Activated naive CD8-positive, alpha-beta T cell treated with anti-CD3 and anti-CD28 coated beads for 36 hours (primary cell): ENCODE measurements at places on chromosomes 7 and 10. TPM values are rescaled to one million over a fixed set of nuclear protein-coding genes. Genes with fewer than 3 reads are reported as not detected.

Gene MOGAT3
- not detected for total RNA-seq

Gene PALD1
- 3.1 TPM for total RNA-seq

Gene SFRP5
- 0.22 TPM for total RNA-seq

Gene BHLHA15
- 0.76 TPM for total RNA-seq

Gene ZFAND2A
- 22.0 TPM for total RNA-seq

Gene RFC2
- 111 TPM for total RNA-seq

Gene CPED1
- not detected for total RNA-seq

Gene MYPN
- total RNA-seq: not detected

Gene MINDY4
- total RNA-seq: 2.0 TPM

Gene UCN3
- total RNA-seq: not detected

GRCh38 chr10:121070275-121071070 lies 219.3 kb downstream of the WDR11 start:
- no peak for DNase-seq

DNA sequence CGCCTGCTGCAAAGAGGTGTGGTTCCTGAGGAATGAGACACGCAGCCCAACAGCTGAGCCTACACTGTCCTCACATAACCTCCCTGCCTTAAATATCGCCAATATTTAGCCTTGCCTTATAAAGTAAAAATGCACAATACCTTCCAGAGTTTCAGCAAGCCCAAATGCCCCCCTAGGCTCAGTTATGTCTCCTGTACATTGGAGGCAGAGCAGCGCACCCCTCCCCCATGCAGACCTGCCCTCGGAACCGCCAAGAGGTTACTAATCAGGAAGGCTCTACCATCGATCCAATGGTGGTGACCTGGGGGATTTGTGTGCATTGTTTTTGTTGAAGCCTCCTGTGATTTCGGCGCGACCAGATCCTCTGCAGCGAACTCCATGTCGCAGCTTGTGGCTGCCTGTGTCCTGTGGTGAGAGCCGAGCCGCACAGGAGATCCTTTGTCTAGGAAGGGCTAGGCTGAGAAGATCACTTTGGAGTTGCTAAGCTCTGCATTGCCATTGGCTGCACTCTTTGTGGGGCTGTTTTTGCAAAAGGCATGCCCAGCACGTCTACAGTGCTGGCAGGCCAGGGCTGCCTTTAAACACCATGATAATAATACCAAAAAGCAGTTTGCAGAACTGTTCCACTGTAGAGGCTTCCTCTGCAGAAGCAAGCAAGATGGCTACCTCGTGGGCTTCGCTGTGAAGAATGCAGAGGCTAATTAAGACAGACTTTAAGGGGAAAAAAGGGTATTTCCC lies 40.1 kb downstream of the TET1 start:
- peak; percentile 54 for DNase-seq

- no peak for DNase-seq
Measured at GRCh38 chr7:74379938-74380337, 73.8 kb upstream of the GTF2IRD1 start.

DNA sequence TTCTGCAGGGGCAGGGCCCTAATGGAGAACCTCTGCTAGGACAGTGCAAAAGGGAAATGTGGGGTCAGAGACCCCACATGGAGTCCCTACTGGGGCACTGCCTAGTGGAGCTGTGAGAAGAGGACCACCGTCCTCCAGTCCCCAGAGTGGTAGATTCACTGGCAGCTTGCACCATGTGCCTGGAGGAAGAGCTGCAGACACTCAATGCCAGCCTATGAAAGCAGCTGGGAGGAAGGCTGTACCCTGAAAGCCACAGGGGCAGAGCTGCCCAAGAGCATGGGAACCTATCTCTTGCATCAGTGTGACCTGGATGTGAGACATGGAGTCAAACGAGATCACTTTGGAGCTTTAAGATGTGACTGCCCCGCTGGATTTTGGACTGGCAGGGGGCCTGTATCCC lies 20.3 kb upstream of the GNAT3 start:
- DNase-seq: no peak

DNA sequence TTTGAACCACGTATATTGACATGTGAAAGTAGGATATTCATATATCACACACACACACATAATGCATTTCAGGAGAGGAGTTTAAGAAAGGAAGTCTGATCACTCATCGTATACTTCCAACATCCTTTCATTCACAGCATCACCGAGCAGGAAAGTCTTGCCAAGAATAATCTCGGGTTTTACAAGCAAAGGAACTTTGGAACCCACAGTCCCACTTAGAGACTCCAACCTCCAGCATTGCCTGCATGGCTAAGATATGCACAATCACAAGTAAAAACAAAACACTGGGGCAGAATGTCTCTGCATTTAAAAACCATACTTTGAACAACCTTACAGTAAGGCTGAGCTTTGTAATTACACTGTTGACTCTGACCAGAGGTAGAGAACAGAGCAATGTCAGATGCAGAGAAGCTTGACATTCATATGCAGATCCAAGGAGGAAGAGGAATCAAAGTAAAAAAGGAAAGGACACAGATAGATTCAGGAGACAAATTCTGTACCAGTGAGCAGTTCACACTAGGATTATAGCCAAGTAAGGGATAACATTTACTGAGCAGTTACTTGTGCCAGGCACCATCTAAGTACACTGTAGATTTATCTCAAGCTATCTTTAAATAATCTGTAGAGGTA lies 14.8 kb downstream of the THSD7A start:
- no peak for DNase-seq

GRCh38 chr7:11743548-11743947 lies 88.5 kb downstream of the THSD7A start:
- DNase-seq: no peak

- DNase-seq: no peak
Measured at GRCh38 chr10:129764901-129765663, 199.0 kb downstream of the EBF3 start.

DNA sequence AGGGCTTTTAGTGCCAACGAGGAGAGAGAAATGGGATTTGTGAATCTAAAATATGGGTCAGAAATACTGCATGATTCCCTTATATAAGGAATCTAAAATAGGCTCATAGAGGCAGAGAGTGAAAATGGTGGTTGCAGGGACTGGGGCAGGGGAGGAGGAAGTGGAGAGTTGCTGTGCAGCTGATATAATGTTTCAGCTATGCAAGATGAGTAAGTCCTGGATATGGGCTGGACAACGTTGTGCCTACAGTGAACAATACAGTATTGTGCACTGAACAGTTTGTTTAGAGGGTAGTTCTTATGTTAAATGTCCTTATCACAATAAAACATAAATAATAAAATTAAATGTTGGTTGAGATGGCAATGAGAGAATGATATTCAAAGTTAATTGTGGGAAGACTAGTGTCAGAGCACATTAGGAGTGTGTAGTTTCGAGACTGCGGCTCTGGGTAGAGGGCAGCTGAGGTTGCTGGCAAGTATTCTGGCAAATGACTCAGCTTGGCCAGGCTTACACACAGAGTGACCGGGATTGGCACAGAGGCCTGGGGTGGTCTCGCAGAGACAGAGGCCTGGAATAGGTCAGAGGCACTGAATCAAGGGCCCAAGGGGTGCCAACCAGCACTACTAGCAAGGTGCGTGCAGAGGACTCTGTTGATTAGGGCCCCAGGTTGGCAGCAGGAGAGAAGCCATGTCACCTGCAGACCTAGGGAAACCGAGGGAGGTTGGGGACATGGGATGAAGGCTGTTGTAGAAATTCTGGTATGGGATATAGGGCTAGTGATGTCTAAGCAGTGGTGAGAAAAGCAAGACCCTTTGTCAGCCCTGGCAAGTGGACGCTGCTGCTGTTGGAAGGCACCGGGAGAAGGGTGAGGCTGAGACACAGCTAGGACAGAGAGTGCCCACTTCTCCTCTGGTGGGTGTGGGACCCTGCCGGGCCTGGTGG lies 2.8 kb upstream of the DEPP1 start:
- no peak for DNase-seq

GRCh38 chr10:124092860-124093773 lies at the start of gene CHST15:
TSS of gene CHST15 (minus strand) at chr10:124093598. CDS start at chr10:124046212, 47,386 bp downstream.
- DNase-seq: peak; percentile 26

DNA sequence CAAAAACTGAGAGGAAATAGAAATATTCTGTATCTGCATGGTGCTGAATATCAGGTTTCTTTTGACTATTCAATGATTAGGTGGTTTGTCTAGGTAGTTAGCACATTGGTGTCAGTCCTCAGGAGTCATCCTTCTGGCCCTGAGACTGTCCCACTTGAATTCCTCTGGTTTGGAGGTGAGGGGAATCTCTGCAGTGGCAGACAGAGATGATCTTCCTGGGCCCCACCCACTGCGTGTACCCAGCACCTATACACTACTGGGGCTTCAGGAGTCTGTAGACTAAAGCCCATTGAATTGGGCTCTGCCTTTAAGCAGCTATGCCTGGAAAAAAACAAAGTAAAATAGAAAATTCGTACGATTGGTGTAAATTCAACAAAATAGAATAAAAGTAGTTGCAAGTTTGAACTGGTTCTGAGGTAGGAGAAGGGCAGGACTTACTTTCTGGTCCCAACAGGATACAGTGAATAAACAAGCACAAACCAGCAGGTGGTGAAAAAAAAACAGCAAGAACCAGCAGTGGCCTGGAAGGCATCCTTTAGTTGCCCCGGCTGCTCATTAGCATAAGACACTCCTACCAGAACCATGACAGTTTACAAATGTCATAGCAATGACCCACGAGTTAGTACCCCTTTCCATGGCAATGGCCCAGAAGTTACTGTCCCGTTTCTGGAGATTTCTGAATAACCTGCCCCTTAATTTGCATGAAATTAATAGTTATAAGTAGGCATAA lies 1.7 kb downstream of the LIPM start:
- no peak for DNase-seq

- no peak for DNase-seq
Measured at GRCh38 chr7:108299251-108299973, 156.8 kb downstream of the NRCAM start.

DNA sequence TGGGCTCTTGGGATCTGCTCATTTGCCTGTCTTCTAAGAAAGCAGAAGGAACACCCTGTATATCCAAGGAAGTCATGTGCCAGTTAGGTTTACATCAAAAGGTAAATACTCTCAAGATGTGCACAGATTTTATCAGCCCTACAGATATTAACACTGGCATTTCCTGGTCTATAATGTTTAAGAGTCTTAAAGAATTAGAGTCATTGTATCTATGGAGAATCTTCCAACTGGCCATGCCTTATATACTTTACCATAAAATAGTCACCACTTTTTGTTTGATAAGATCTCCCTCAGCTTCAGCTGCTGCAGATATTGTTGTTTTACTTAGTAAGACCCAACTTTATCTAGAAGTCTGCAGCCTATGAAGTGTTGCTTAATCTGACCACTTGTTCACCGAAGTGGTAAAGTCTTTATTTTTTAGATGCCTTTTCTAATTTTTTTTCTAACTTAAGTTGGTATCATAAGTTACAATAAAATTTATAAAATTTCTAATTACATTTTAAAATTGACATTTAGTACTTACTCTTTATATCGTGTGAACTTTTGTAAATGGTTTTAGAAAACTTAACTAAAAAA lies 58.5 kb downstream of the CPED1 start:
- no peak for DNase-seq

- DNase-seq: no peak
Measured at GRCh38 chr10:104333728-104334373, 4.4 kb downstream of the ITPRIP start.

- no peak for DNase-seq
Measured at GRCh38 chr7:82078807-82079206, 309.0 kb upstream of the HGF start.

DNA sequence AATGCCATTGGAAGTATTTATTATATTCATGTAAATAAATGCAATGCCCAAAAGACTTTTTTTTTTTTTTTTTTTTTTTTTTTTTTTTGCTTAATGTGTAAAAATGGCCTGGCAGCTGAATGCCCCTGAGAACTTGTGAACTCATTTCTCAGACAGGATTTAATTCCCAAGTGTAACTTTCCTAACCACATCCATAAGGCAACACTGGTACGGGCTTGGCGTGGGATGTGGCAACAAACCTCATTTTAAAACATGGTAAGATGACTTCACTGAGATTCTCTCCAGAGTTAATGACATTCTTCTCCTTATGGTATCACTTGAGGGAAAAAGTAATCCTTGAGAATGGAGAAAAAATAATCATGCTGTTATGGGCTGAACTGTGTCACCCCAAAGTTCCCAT lies 150.4 kb downstream of the DGKI start:
- no peak for DNase-seq

DNA sequence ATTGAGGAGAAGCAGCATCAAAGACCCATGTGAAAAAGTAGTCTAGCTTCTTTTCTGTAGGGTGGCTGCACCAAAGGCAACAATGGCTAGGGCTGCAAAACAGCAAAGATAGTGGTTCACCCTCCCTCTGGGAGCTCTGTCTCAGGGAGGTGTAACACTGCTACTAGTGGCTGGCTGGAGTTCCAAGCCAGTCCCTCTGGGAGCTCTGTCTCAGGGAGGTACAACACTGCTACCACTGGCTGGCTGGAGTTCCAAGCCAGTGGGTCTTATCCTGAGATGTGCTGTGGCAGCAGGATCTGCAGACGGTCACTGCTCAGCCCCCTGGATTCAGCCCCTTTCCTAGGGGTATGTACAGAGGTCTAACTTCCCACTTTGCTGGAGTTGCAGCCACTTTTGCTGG lies 37.9 kb upstream of the TMEM140 start:
- DNase-seq: no peak

- DNase-seq: no peak
Measured at GRCh38 chr10:124122211-124122610, 28.8 kb upstream of the CHST15 start.

DNA sequence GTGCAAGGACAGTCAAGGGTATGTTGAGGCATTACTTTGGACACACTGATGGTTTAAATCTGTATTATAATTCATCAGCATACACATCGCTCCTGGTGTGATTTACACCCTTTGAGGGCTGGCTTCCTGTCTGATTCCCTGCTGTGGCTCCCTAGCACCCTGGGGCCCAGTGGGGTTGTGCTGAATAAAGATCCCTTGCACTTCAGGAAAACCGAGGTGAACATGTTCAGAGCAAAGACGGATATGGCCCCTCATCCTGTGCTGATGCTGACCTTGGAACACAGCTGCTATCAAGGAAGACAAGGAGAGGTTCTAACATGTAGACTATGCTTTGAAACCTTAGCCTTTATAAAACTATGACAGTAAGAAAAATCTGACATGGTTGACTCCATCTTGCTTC lies 84.6 kb upstream of the UNC5B start:
- no peak for DNase-seq

DNA sequence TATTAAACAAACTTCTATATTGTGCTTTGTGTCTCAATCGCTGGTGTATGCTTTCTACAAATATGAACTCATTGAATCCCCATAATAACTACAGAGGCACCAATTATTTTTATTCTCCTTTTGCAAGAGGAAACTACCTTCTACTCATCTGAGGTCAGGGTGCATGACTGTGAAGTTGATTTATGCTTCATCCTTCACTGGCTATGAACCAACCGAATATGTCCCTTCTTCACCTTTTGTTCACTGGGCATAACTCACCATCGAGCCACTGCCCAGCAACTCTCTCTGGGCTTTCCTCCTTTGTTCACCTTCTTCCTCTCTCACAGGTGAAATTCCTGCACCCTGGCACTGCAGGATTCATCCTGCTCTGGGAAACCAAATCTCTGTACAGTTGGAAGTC lies 61.3 kb upstream of the PFKP start:
- no peak for DNase-seq

GRCh38 chr10:111504376-111504775 lies 427.5 kb downstream of the ADRA2A start:
- DNase-seq: no peak

GRCh38 chr7:128831994-128832879 lies 2.0 kb downstream of the FLNC start:
- no peak for DNase-seq
